ENCODE measurements at places on chromosomes 6 and 20.
A peak's percentile ranks its signal among the peaks of the same experiment; 100 is the strongest.

DNA sequence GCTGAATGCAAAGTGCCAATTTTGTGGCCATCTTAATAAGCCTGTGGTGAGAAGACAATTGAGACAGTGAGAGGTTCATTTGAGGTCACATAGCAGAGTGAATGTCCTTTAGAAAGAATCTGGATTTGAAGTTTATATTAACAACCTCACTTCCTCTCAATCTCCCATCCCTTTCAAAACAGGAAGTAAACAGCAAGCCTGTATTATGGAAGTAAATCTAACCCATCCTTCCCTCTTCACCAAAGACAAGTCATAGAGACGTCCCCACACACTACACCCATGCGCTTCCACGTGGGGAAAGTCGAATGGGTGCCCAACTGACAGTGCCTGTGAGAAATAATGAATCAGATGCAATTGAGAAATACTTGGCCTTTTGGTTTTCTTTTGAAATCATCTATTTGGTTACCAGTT, 28.8 kb upstream of the CCND3 start:
- DNase-seq = peak; percentile 60

DNA sequence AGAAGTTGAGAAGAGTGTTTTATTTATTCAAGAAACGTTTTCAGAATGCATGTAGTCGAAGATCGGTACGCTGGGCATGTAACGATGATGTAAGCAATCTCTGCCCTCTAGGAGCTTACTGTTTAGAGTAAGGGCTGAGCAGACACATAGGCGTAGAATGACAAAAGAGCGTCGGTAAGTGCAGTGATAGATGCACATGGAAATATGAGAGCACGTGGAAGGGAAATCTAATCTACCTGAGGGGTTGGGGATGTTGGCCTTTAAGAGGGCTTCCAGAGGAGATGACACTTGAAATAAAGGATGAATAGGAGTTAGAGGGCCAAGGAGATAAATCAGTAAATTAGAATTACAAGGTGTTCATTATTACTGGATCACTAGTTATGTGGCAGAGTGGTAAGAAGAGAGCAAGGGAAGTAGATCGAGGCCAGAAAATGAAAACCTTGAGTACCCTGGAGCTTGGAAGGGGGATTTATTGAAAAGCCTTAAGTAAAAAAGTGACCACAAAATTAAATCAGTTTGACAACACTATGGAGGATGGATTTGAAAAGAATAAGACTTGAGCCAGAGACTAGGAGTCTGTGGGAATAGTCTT, 782 bp downstream of the TRMT11 start:
- peak; percentile 41 for DNase-seq

GRCh38 chr6:65999288-65999791, 292.3 kb upstream of the EYS start:
- DNase-seq = no peak

- no peak for DNase-seq
Measured at GRCh38 chr6:145318952-145319351, 416.4 kb downstream of the EPM2A start.

DNA sequence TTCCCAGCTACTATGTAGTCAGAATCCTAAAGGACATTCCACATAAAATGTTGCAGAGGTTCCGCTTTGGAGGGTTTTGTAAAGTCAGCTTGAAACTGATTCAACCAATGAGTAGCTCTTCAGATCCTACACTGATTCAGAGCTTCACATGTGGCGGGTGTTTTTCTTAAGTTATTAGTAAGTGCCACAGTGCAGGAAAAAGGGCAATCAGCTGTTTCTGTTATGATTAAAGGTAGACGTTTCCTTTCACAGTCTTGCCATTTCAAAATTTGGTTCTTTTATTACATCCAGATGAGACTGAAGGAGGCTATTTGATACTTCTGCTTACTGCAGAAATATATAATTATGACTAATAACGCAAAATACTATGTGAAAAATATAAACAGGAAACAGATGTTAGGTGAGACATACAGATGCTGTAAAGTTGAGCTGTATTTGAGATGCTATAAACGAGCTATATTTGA, 443.9 kb downstream of the CDKAL1 start:
- peak; percentile 71 for DNase-seq

GRCh38 chr6:105319331-105319730, 83.6 kb downstream of the PREP start:
- DNase-seq = no peak

GRCh38 chr6:113352029-113352801, 504.9 kb upstream of the MARCKS start:
- peak; percentile 76 for DNase-seq

- no peak for DNase-seq
Measured at GRCh38 chr20:45179166-45179565, 4.5 kb downstream of the PI3 start.

GRCh38 chr20:33688938-33689424, 2.8 kb upstream of the E2F1 start:
- no peak for DNase-seq

DNA sequence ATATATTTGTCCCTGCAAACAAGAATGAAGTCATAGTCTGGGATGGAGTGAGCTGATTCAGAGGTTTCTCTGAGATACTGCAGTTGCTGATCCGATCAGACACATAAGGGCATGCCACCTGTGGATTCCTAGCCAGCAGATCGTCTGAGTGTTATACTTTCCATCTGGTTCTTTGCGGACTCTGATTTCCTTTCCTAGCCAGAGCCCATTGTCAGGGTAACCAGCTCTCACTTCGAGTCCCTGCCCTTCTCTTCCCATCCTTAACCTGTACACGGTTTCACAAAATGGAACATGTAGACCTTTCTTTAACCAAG, 100.9 kb downstream of the TMEM200A start:
- DNase-seq = peak; percentile 68

GRCh38 chr6:96624957-96625356, 62.0 kb downstream of the FHL5 start:
- DNase-seq = no peak

- no peak for DNase-seq
Measured at GRCh38 chr6:162943369-162943768, 215.6 kb downstream of the PACRG start.
